Uterine smooth muscle cell (primary cell): ENCODE measurements at places on chromosomes 3 and 15. TPM values are rescaled to one million over a fixed set of nuclear protein-coding genes. Genes with fewer than 3 reads are reported as not detected.

Gene CYP11A1
- total RNA-seq, result under 0.01 and 0.11 TPM in 2 replicates

Gene VILL
- 5.3 and 7.9 TPM in 2 replicates for total RNA-seq

Gene SPINT1
- 0.37 and 0.66 TPM in 2 replicates for total RNA-seq

Gene ITPKA
- 18.1 and 25.0 TPM in 2 replicates for total RNA-seq

Gene C15orf40
- 10.4 and 10.9 TPM in 2 replicates for total RNA-seq

Gene EAF2
- total RNA-seq, result 2.2 and 3.4 TPM in 2 replicates
